RWPE1 (cell line): ENCODE measurements at places on chromosomes 11 and 22.

DNA sequence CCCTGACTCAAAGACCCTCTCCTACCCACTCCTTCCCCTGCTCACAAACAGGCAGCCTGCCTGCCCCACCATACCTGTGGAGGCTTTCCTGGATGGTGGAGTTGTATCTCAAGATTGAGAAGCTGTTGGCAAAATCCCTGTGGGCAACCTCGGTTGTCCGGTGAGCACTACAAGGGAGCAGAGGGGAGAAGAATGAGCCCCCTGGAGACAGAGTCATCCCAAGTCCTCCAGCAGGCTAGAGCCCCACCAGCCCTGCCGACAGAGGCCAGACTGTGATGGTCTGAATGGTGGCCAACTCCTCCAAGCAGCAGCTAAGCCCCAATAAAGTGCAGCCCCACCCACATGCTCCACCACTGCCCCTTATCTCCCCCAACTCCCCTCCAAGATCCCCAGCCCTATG, 17.5 kb downstream of the TMPRSS13 start:
- no peak for DNase-seq

DNA sequence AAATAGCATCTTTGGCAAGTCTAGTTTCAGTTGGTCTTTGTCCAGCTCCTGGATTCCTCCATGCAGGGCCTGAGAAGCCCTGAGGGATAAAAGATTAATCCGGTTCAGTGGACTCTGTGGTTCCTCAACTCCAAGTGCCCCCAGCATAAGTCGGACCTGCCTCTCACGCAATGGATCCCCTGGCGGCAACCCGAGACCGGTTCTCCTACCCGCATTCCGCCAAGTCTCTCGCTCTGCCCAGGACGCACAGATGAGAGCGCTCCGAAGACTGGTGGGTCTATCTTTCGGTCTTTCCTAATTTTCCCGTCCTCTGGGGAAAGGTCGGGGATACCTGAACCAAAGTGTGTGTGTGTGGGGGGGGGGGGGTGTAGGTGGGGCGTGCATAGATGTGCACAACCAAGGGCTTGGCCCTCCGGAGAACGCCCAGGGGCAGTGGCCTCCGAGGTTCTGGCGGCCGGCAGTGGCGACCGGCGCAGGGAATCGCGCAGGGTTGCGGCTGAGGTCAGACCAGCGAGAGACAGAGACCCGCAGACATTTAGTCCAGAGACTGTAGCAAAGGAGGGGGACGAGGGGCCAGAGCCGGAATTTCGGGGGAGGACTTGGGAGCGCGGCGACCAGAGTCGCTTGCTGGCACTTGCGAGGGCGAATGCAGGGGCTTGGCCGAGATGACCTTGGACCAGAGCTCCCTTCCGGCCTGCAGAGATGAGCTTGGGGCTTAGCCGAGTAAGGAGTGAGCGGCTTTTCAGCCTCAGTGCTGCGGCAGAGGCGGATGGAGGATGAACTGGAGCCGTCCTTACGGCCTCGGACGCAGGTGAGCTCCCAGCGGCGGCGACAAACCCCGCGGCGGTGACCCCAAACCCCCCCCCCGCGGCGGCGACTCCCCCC, 712 bp upstream of the SLC2A11 start:
- no peak for DNase-seq

DNA sequence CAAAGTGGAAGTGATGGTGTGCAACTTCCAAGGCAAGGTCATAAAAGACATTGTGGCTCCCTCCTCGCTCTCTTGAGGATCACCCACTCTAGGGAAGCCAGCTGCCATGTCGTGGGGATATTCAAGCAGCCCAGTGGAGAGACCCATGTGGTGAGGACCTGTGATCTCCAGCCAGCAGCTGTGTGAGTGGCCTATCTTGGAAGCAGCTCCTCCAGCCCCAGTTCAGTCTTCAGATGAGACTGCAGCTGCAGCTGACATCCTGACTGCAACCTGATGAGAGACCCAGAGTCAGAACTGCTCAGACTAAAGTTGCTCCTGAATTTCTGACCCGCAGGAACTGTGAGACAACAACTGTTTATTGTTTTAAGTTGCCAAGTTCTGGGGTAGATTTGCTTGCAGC, 86.4 kb upstream of the GRK3 start:
- DNase-seq: no peak

DNA sequence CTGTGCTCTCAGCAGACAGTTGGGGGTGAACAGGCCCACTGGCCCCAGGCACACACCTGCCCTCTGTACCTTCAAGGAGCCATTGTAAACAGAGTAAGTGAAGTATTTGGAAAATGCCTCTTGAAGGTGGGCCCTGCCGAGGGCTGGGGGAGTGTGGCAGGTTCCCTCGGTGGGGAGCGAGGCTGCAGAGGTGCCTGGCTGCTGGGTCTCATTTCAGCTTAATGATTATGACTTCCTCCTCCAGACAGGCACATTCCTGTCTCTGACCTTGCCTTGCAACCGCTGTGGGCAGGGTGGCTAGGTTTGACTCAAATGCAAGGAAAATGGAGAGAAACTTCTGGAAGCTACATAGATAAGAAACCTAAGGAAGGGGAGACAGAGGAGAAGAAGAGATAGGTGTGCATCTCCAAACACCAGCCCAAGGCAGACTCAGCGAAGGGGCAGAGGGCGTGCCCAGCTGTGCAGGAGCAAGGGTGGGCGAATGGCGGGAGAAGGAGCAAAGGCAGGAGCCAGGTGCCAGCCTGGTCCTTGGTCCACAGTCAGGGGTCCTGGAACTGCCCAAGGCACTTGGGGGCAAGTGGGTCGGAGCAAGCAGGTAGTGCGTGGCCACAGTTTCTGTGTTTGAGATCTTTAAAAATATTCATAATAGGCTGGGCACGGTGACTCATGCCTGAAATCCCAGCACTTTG, 14.0 kb downstream of the GRAMD4 start:
- DNase-seq: no peak

DNA sequence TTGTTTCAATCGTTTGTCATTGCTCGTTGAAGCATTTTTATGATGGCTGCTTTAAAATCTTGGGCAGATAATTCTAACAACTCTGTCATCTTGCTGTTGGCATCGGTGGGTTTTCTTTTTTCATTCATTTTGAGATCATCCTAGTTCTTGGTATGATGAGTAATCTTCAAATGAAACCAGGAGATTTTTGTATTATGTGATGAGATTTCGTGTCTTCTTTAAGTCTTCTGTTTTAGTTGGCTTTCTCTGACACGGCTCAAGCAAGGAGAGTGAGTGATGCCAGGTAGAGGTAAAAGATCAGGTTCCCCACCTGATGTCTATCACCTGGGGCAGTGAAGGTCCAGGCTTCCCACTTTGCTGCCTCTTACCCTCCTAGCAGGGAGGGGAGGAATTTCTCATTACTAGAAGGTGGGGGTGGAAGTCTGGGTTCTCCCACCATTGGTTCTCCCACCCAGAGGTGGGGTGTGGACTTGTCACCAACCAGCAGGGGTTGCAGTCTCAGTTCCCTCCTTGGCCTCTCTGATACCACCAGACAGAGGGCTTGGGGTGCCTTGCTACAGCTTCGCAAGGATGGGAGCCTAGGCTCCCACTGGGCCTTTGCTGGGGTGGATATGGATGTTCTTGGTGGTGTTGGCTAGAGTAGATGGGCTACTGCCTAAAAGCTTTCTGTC, 12.9 kb downstream of the CDC45 start:
- no peak for DNase-seq

GRCh38 chr11:125587480-125587879, 5.2 kb upstream of the STT3A start:
- DNase-seq: no peak

GRCh38 chr22:24103301-24103700, 78.0 kb upstream of the SUSD2 start:
- DNase-seq: no peak

DNA sequence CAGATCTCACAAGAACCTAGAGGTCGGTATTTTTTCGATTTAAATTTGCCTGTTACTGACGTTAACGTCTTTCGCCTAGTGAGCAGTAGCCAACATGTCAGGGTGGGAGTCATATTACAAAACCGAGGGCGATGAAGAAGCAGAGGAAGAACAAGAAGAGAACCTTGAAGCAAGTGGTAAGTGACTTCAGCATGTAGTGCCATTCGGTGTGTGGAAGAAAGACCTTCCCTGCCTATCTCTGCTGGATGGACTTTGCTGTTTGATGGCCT, 750 bp downstream of the XRCC6 start:
- no peak for DNase-seq

GRCh38 chr22:27999876-28000275, 80.8 kb upstream of the PITPNB start:
- DNase-seq: no peak

DNA sequence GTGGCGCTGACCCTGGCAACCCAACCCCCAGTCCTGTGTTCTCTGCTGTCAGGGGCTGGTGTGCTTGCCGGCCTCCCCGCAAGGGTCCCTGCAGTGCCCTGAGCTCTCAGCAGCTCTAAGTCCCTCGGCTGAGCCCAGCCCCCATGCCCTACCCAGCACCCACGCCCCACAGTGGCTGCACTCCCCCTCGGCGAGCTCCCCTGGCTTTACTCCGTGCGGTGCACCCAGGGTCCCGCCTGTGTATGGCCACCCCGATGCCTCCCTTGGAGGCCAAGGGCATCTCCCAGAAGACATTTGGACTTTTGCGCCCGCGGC, 72.5 kb upstream of the SHISAL1 start:
- no peak for DNase-seq

DNA sequence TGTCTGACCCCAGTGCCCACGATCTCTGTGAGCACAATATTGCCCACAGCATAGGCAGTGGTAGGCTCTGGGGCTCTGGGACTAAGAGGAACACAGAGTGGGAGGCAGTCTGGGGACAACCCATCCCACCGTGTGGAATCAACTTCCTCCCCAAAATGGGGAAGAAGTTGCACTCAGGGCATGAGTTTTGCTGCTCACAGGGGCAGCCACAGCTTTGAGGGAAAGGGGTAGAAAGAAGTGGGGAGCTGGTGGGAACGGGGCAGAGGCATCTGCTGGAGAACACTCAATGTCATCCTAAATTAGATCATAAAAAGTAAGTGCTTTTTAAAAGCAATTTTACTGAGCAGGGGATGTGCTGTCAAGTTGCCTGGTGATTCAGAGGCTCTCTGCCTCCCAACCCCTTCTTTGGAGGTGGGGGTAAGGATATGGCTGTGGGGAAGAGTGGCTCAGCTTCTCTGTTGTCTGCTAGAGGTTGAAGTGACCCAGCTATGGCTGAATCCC, 233.8 kb upstream of the NCAM1 start:
- no peak for DNase-seq

DNA sequence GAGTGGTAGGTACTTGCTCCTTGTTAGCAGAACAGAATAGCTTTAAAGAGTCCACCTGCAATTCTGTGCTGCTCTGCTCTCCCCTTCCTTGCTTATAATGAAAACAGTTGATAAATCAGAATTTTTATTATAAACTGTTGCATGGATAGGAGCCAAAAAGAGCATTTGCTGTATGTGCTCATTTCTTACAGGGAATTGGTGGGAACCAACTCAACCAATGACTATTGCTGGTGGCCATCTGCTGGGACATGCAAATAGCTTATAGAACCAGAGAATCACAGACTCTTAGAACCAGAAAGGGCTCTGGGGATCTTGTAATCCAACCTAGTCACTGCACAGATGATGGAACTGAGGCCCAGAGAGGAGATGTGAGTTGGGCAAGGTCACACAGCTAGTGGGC, 43.1 kb upstream of the NECTIN1 start:
- DNase-seq: no peak

DNA sequence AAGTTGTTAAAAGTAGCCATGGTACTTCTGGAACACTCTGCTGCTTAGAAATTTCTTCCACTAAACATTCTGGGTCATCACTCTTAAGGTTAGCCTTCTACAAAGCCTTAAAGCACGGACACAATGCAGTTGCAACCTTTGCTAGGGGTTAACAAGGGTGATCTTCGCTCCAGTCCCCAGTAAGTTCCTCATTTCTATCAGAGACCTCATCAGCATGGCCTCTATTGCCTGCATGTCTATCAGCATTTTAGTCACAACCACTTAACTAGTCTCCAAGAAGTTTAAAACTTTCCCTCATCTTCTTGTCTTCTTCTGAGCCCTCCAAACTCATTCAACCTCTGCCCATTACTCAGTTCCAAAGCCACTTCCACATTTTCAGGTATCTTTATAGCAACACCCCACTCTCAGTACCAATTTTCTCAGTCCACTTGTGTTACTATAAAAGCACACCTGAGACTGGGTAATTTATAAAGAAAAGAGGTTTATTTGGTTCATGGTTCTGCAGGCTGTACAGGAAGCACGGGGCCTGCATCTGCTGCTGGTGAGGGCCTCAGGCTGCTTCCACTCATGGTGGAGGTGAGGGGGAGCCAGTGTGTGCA, 48.7 kb upstream of the TH start:
- no peak for DNase-seq

DNA sequence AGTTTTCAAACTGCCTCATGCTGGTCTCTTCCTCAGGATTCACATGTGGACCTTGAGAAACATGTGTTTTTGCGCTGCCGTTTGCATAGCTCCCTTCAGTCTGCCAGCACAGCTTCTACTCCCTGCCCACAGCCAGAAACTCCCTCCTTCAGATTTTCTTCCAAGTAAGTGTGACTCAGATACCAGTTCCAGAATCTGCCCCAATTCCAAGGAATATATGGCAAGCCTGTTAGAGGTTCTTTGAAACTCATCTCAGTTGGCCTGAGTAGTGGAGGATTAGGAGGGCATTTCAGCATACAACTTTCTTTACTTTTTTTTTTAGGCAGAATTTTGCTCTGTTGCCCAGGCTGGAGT, 67.1 kb downstream of the SNX19 start:
- DNase-seq: no peak

- no peak for DNase-seq
These were observed 17.4 kb downstream of the LMO2 start for GRCh38 chr11:33874433-33874832.

GRCh38 chr11:70400643-70401042, 2.3 kb downstream of the CTTN start:
- no peak for DNase-seq

GRCh38 chr11:64048042-64048854, 12.5 kb downstream of the FLRT1 start:
- no peak for DNase-seq

- DNase-seq: peak; percentile 4
These were observed 73.7 kb upstream of the KIRREL3 start for GRCh38 chr11:127074151-127074761.

DNA sequence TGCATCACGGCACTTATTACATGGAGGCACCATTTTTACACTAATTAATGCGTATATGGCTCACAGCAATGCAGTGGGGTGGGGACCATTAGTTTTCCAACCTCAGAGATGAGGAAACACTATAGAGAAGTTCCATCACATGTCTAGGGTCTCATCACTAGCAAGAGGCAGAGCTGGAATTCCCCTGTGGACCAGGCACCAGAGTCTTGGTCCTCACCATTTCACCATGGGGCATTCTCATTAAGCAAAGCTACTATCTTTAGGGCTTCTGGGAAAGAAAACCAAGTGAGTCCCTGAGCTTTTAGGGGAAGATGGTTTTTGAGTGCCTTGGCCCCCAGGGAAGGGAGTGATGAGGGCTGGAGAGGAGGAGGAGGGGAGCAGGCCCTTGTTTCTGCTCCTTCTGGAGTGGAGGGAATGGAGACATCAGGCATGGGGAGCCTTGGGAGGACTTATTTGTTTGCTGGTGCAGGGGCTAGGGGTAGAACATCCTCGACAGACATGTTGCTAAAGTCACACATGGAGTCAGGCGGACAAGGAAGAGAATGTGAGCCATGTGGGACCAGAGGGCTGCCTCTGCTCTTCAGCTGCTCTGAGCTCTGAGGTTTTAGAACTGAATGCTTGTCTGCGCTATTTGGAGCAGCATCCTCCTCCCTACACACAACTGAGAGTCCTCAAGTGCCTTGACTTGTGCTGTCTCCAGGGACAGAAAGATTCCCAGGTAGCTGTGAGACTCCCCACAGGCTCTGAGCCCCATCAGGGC, 40.3 kb upstream of the ZBED5 start:
- no peak for DNase-seq

- DNase-seq: peak; percentile 20
These were observed 110.8 kb downstream of the KCNQ1OT1 start for GRCh38 chr11:2588809-2589537.
